Stimulated activated CD4-positive, alpha-beta T cell treated with anti-CD3 and anti-CD28 coated beads, Interleukin-15, amount 100 ng/mL, for 1 hour (primary cell): ENCODE measurements at places on chromosomes 13 and 19.
A peak's percentile ranks its signal among the peaks of the same experiment; 100 is the strongest.

DNA sequence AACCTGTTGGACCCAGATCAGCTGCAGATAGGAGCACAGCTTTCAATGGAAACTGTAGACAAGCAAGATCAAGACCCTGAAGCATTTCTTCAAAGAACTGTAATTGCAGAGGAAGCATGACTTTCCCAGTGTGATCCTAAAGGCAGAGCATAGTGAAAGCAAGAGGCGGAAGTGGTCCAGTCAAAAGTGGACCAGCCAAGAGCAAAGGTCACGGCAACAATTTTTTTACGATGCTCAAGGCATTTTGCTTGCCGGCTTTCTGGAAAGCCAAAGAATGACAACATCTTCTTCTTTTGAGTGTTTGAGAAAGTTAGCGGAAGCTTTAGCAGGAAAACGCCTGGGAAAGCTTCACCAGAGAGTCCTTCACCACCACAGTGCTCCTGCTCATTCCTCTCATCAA is 111.6 kb downstream of the RNF17 start:
- no peak for DNase-seq

- DNase-seq = no peak
Measured at GRCh38 chr19:43132696-43133095, 50.2 kb upstream of the PSG2 start.

- DNase-seq = no peak
Measured at GRCh38 chr19:28710278-28710677, 502.7 kb downstream of the UQCRFS1 start.

GRCh38 chr19:5170329-5170745 is 170.3 kb downstream of the PTPRS start:
- no peak for DNase-seq

GRCh38 chr19:47255879-47256692 is at the start of gene CCDC9:
TSS of gene CCDC9 (plus strand) at chr19:47256525. CDS start at chr19:47258401, 1,876 bp downstream.
- peak; percentile 89 for DNase-seq

DNA sequence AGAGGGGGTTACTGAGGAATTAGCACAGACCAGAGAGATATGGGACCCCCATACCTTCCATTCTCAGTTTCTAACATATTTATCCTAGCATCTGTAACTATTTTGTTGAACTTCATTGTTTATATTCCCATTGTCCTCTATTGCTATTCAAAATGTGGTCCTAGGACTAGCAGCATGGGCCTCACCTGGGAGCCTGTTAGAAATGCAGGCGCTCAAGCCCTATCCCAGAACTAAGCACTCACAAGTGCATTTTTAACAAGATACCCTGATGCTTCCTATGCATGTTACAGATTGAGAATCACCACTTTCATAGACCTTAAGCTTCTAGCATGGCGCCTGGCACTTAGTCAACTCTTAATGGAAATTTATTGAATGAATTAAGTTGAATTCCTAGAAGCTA is 58.3 kb upstream of the TDRD3 start:
- no peak for DNase-seq

DNA sequence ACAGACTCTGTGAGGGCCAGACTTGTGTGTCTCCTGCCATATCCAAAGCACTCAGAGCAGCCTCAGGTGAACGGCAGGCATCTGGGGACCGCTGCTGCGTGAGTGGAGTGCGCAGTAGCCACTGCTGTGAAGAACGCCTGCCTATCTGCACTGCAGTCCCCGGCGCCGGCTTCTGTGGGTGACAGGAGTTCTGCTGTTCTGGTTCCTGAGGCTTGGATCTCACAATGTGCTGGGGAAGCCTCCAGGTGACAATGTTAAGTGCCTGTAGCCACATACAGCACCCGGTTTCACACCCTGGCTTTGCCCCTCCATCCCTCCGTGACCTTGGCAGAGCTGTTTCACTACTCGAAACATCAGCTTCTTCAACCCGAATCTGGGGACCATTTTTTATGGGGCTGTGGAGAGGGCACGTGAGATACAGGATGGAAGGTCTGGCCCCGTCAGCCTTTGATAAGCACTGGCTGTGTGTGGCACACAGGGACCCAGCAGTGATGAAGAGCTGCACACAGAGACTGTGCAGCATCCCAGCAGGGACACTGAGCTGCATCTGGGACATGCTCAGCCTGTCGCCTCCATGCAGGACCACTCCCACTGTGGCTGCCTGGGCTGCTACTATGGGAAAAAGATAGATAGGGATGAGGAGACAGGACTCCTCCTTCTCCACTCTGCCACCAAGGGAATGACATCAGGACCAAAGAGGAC is 28.3 kb downstream of the ELAVL1 start:
- DNase-seq = no peak

DNA sequence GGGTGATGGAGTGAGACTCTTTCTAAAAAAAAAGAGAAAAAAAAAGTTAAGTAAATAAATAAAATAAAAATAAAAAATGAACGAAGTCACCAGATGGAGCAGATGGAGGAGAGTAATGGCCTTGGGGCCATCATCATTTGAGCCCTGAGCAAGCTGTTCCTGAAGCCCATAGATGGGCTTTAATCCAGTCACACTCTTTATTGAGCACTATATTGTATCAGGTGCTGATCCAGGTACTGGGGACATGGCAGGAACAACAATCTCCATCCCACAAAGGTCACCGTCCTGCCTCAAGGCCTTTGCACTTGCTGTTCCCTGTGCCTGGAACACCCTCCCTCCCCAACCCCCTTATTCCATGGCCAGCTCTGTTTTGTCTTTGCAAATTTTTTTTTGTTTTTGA is 3.9 kb upstream of the ADAMTS10 start:
- DNase-seq = no peak
